ENCODE measurements at places on chromosomes 2 and 18. TPM values are rescaled to one million over a fixed set of nuclear protein-coding genes. Genes with fewer than 3 reads are reported as not detected.

Gene VRK2
- total RNA-seq: 22.3 TPM

Gene MARCHF4
- not detected for total RNA-seq

Gene IL1A
- 0.19 TPM for total RNA-seq

Gene MOCOS
- total RNA-seq: 4.4 TPM

- no peak for DNase-seq
These were observed 258.9 kb upstream of the GULP1 start for GRCh38 chr2:188032786-188033185.

GRCh38 chr18:7304061-7304370 lies 73.1 kb downstream of the LRRC30 start:
- DNase-seq: no peak

Gene ZNF513
- total RNA-seq: 15.3 TPM

Gene PID1
- total RNA-seq: 88.6 TPM

GRCh38 chr2:44886414-44886813 lies 55.1 kb upstream of the SIX3 start:
- DNase-seq: no peak

Gene NXPH2
- total RNA-seq: not detected

DNA sequence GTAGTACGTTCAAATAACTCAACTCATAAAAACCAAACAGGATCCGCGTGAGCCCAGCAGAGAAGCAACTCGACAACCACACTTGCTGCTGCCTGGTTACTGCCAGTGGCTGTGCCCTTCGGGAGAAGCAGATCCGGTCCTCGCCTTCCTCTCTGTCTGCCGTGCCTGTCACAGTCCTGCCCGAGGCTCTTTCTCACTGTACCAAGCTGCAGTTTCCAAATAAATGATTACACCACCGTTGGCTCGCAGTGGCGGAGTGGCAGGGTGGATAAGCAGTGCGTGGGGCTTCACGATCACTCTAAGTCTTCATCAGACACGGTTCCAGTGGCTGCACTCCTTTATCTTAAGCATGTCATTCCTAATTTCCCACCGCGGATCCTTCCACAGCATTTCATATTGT lies 26.1 kb upstream of the SALL3 start:
- no peak for DNase-seq

Gene TUBA3E
- total RNA-seq: not detected

GRCh38 chr2:85525567-85525966 lies 13.4 kb upstream of the MAT2A start:
- DNase-seq: no peak

- no peak for DNase-seq
These were observed 166.8 kb upstream of the CHAC2 start for GRCh38 chr2:53600815-53601214.

DNA sequence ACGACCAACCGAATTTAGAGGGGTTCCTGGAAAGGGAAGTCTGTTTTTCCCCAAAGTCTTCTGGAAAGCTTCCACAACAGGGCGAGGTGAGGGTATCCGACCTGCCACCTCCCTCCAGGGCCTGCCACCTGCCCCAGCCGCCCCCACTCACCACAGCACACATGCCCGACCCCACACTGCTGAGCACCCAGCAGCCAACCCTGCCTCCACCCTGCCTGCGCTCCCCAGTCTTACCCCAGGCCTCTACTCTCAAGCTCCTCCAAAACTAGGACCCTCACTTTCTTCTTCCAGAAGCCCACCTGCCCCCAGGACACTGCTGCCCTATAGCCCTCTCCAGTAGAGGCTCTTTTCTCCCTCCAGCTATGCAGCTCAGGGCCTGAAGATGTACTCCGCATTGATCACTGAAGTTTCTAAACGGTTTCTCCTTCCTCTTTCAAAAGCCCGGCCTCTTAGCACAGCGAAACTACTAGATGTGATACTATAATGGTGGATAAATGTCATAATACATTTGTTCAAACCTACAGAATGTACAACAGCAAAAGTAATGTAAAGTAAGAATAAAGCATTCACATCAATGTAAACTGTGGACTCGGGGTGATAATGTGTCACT lies 128.8 kb upstream of the SLC1A4 start:
- peak; percentile 67 for DNase-seq

DNA sequence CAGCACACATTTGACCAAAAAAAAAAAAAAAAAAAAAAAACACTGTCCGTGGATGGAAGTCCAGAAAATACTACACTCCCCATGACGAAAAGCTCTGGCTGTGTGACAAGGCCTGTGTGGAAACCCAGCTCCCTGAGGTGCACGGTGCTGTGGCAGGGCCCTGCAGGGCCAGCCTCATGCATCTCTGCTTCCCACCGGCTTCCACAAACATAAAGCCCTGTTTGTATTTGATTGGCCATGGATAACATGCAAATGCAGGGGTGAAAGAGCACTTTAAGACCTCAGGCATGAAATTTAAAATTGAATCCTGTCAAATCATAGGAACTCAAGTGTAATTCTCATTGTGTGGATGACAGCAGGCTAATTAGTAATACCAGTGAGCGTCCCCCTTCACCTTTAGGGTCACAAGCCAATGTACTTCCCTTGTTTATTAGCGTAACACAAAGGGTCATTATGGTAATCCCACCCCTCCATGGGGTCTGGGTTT lies 757.2 kb downstream of the GALR1 start:
- DNase-seq: no peak
